Myocyte (in vitro differentiated cells): ENCODE measurements at places on chromosomes 2 and 18.

DNA sequence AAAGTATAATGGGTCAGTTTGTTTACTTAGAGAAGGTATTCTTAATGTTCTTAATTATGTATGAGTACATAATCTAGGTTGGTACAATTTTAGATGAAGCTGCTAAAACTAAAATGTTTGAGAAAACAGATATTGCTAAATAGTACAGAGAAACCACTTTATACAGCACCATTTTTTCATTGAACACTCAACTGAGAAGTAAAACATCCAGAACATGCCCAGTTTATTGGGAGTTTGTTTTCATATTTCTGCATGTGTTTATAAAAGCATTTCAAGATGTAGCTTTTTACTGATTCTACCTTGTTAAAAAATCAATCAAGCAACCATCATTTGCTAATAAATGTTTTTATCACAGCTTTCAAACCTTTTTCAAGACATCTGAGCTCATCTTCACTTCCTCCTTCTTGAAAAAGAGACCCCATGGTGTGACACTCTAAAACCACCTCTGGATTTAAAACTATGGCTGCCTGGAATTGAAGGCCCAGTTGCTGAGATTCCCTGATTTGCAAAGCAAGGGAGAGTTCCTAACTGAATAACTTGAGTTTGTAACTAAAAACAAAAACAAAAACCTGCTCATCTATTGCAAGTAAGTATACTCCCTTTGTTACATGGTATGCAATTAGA is 585.9 kb downstream of the ZEB2 start:
- DNase-seq: no peak

- DNase-seq: no peak
Measured at GRCh38 chr18:5770176-5770575, 125.1 kb downstream of the TMEM200C start.

GRCh38 chr2:16079637-16080036 is 139.3 kb downstream of the MYCN start:
- DNase-seq: no peak

- no peak for DNase-seq
Measured at GRCh38 chr2:33510586-33510968, 34.1 kb downstream of the RASGRP3 start.

DNA sequence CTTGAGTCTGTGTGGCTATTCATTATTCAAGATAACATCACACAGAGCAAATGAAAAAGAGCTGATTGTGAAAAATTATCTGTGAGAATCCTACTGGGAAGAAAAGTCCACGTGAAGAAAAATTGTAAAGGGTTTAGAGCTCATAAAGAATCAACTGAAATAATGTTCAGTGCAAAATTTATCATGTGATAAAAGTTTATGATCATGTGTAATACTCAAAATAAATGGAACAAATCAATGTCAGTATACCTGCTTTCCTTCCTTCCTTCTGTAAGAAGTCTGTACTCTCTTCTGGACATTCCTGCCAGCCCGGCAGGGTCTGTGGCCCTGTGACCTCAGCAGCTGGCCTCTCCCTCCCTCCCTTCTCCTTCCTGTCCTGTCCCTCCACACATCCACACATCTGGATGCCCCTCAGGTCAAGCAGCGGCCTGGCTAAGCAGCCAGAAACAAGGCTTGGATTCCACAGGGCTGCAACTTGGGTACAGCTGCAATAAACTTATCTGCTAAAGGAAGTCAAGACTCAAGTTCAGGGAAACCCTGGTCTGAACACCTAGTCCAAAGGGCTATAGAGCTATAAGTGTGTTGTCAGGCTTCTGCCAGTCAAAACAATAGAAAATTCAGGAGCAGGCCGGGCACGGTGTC is 172.1 kb downstream of the MREG start:
- DNase-seq: no peak

DNA sequence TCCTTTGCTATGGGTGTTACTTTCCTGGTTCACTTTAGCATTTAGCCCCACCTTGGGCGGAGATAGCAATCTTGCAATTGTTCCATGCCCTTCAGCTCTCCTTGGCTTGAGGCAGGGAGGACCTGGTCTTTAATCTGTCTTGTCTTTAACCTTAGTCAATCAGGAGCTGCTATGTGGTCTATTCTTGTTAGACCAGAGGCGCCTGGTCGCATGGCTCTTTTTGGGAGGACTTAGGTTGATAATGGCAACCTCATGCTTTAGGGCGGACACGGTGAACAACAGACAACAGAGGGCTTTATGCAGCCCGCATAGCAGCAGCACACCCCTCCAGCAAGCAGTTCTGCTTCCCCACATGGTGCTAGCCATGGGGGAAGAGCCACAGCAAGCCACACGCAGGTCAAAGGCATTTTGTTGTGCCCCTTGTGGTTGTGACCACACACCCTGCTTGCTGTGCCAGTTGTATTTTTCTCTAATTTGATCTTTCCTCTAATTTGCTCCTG is 17.7 kb upstream of the ZDBF2 start:
- DNase-seq: no peak

DNA sequence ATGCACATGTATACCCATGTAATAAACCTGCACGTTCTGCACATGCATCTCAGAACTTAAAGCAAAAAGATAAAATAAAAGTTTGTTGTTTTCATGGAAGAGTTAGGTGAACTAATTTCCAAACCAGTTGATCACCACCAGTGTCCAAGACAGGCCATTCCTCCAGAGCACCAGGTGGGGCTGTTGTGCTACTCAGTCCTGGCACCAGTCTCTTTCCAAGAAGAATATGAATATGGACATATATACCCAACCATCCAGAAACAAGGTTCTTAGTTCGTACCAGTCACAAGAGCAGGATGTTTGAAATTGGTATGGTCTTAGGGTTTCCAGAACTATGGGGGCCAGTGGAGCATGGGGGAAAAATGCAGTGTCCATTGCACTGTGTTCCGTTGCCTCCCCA is 17.2 kb upstream of the TNP1 start:
- DNase-seq: no peak
